CD4-positive, alpha-beta T cell (primary cell): ENCODE measurements at places on chromosomes 2 and 18.

- peaks cover 27% of the 10 kb centered on the region for H3K4me1 ChIP-seq
- H3K4me3 ChIP-seq = peak overlapping the region; percentile 83
Observed at GRCh38 chr2:174485788-174486562, 854 bp downstream of the GPR155 start.

GRCh38 chr2:64751286-64752260, 97.9 kb upstream of the SERTAD2 start:
- no peaks in the 10 kb centered on the region for H3K27me3 ChIP-seq
- no peak for DNase-seq
- H3K27ac ChIP-seq = peak overlapping the region; percentile 91
- peaks cover 16% of the 10 kb centered on the region for H3K4me1 ChIP-seq
- H3K4me3 ChIP-seq = peak overlapping the region; percentile 96
- no peaks in the 10 kb centered on the region for H3K36me3 ChIP-seq

DNA sequence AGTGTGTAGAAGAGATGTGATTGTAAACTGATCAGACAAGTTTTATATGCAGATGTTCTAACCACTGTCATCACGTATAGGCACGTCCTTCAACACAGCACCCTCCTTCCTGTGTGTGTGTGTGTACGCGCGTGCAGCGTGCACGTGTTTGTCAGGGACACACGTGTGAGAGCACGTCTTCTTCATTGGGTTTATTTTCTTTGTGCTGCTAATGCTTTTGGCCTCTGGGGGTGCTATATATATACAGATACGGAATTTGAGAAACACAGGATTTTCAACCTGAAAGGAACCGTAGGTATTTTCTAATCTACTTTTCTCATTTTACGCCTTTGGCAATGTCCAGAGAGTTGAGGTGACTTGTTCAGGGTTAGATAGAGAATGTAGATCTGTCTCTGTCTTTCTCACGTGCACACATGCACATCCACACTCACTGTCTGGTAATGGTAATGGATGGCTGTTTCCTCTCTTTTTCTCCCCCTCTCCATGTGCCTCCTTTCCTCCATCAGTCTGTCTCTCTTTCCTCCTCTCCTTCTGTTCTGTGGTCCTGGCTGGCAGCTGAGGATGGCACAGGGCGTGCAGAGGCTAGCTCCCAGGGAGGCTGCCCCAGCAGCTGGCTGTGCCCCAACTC, 13.4 kb upstream of the CELF4 start:
- no peaks in the 10 kb centered on the region for H3K36me3 ChIP-seq
- H3K4me1 ChIP-seq = no peaks in the 10 kb centered on the region
- no peak for DNase-seq
- no peak overlapping the region for H3K4me3 ChIP-seq
- H3K27ac ChIP-seq = no peak overlapping the region
- H3K27me3 ChIP-seq = no peaks in the 10 kb centered on the region

DNA sequence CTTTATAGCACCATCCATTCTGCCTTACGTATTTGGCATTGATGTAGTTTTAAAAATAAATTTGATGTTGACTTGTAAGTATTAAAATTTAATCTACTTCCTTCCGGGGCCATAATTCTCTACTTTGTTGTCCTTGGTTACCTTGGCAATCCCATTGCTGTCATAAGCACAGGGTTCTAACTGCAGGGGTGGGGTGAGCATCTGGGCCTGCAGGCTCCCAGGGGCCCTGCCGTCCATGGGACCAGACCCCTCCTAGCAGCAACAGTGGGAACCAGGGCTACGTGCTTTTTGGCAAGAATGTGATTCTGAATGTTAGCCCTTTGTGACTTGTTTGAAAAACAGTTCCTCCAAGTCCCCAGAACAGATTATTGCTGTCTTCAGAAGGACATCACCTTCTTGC, 4.9 kb downstream of the ASAP2 start:
- peaks cover 15% of the 10 kb centered on the region for H3K27me3 ChIP-seq
- no peak overlapping the region for H3K27ac ChIP-seq

- no peak overlapping the region for H3K4me3 ChIP-seq
- peaks cover 85% of the 10 kb centered on the region for H3K36me3 ChIP-seq
Observed at GRCh38 chr2:113198790-113199612, 25.2 kb downstream of the PSD4 start.

DNA sequence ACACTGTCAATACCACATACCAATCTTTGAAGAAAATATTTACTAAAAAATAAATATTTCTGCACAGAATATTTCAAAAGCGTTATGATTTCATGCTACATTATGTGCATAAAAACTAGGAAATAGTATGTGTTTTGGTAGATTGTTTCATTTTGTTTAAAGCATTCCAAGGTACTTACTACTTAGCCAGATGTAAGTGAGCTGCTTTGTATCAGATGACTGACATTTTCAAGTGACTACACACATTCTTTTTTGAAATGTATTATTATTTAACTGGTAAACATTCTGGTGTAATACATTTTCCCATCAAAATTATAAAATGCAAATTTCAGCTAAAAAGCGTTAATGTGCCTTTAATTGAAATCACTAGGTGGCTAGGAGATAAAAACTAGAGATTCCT, 21.5 kb downstream of the GCA start:
- no peak overlapping the region for H3K4me3 ChIP-seq
- H3K27me3 ChIP-seq = no peaks in the 10 kb centered on the region
- no peak overlapping the region for H3K27ac ChIP-seq
- no peaks in the 10 kb centered on the region for H3K36me3 ChIP-seq

GRCh38 chr2:99238599-99238998, 16.9 kb downstream of the LYG2 start:
- H3K36me3 ChIP-seq = no peaks in the 10 kb centered on the region
- no peaks in the 10 kb centered on the region for H3K4me1 ChIP-seq
- H3K27ac ChIP-seq = no peak overlapping the region
- H3K27me3 ChIP-seq = no peaks in the 10 kb centered on the region
- no peak overlapping the region for H3K4me3 ChIP-seq

DNA sequence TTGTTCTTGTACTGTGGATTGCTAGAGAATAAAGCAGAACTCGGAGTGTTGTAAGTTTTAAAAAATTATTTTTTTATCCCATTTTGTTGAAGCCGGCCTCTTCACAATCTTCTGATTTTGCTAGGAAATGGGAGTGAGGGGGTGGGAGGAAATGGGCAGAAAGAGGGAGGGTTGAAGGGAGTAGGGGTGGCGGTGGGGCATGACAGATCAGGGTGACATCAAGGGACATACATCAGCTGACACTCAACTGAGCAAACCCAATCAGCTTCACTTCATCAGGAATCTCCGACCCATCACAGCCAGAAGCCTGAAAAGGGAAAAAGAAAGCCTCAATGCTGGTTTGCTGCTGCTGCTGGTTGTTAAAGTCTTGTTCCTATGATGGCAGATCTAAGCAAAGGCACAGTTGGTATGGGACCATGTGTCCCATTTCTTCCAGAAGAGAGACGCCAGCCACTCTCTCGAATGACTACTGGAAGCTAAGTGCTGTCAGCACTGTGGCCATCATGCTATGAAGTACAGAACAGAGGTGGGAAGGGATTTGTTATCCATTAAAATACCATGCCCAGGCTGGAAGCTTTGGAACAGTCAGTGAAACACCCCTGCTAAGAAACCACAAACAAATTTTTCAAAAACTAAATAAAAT, 292.0 kb downstream of the STK39 start:
- H3K4me1 ChIP-seq = no peaks in the 10 kb centered on the region
- H3K27me3 ChIP-seq = no peaks in the 10 kb centered on the region
- DNase-seq = no peak
- H3K36me3 ChIP-seq = peaks cover 5% of the 10 kb centered on the region

GRCh38 chr2:137387044-137387443, 577.2 kb upstream of the HNMT start:
- H3K27ac ChIP-seq = no peak overlapping the region
- H3K4me3 ChIP-seq = no peak overlapping the region
- no peaks in the 10 kb centered on the region for H3K4me1 ChIP-seq
- H3K27me3 ChIP-seq = no peaks in the 10 kb centered on the region
- DNase-seq = no peak

- no peaks in the 10 kb centered on the region for H3K27me3 ChIP-seq
- no peak overlapping the region for H3K27ac ChIP-seq
- H3K4me3 ChIP-seq = no peak overlapping the region
Observed at GRCh38 chr2:164903951-164904350, 51.4 kb downstream of the SLC38A11 start.

DNA sequence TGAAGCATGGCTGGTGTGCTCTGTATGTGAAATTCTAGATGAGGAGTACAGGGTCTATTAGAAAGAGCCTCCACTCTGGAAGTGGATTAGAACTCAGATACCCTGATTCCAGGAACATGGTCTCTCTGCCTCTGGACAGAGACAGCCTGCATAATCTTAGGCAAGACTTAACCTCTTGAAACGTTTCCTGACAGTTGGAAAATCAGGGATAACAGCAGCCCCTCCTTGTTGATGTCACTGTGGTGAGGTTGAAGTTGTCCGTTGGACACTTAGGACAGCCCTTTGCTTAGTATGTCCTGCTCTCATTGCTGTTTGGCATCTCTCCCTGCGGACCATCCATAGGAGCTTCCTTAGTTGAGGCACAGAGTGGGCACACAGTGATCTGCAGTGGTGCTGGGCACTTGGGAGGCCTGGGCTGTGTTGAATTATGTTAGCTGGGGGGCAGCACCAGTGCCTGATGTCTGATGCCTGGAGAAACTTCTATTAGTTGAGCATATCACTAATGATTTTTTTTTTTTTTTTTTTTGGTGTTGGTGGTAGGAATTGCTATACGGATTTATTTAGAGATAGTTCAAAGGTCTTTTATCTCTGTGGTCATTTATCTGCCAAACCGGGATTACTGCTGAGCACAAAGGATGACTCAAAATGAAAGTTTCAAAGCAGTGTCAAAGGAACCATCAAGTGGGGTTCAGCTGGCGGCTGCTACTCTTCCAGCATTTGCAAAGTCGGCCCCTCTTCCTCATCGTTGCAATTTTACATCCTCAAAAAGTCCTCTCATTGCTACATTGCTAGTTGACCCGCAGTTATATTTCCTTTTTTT, 28.8 kb downstream of the SETBP1 start:
- H3K4me1 ChIP-seq = no peaks in the 10 kb centered on the region
- no peaks in the 10 kb centered on the region for H3K36me3 ChIP-seq
- no peak overlapping the region for H3K27ac ChIP-seq
- no peak overlapping the region for H3K4me3 ChIP-seq
- no peaks in the 10 kb centered on the region for H3K27me3 ChIP-seq

- H3K4me1 ChIP-seq = peaks cover 67% of the 10 kb centered on the region
- H3K4me3 ChIP-seq = peak overlapping the region; percentile 58
- DNase-seq = peak; percentile 84
- H3K27ac ChIP-seq = no peak overlapping the region
Observed at GRCh38 chr2:74002505-74003421, 18.1 kb downstream of the TET3 start.

DNA sequence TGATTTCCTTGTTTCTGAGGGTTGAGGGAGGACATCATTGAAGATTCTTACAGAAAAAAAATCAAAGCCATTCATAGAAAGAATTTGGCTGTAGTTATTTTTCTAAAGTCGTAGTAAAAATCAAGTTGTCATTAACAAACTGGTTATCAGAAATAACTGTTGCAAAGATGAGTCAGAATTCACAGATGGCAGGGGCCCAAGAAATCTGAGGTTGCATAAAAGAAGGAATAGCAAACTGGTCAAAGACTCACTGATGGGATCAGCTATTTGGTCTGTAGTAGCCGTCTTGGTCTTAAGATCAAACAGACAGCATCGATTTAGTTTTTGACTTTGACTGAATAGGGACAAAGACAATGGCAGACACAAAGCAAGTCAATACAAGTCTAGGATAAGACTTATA, 334.3 kb downstream of the FIGN start:
- H3K36me3 ChIP-seq = no peaks in the 10 kb centered on the region
- no peak overlapping the region for H3K4me3 ChIP-seq
- no peak for DNase-seq
- H3K27ac ChIP-seq = no peak overlapping the region
- H3K4me1 ChIP-seq = no peaks in the 10 kb centered on the region
- no peaks in the 10 kb centered on the region for H3K27me3 ChIP-seq

DNA sequence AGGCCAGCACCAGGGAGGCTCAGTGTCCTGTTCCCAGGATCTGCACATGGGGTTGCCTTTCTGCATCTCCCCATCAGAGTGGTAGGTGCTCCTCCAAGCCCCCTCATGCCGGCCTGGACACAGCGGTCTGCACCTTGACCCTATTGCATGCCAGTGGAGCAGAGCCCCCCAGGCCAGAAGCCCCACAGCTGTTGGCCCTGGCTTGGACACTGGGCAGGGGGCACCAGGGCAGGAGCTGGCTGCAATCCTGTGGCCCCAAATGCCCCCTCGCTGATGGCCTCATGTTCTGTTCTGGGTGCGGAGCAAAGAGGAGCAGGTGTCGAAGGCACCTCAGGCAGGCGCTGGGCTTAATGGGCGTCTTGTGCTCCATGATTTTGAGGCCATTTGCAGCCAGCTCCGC, 62.7 kb downstream of the CCDC74A start:
- H3K4me1 ChIP-seq = no peaks in the 10 kb centered on the region
- H3K27me3 ChIP-seq = no peaks in the 10 kb centered on the region
- no peak overlapping the region for H3K27ac ChIP-seq
- H3K36me3 ChIP-seq = no peaks in the 10 kb centered on the region

DNA sequence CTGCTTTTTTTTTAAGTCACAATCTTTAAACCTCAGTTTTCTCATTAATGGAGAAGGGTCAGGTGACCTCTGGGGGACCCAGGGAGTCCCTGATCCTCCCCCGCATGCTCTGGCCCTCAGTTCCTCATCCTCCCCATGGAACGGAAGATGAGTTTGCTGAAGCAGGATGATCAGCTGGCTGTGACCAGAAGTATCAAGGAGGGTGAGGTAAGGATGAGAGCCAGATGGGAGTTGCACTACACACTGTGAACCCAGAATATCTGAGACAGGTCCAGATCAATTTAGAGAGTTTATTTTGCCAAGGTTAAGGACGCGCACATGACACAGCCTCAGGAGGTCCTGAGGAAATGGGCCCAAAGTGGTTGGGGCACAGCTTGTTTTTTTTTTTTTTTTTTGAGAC, 3.8 kb downstream of the CATIP start:
- H3K4me1 ChIP-seq = peaks cover 8% of the 10 kb centered on the region
- no peaks in the 10 kb centered on the region for H3K27me3 ChIP-seq
- H3K27ac ChIP-seq = no peak overlapping the region
- H3K36me3 ChIP-seq = no peaks in the 10 kb centered on the region
- no peak overlapping the region for H3K4me3 ChIP-seq

DNA sequence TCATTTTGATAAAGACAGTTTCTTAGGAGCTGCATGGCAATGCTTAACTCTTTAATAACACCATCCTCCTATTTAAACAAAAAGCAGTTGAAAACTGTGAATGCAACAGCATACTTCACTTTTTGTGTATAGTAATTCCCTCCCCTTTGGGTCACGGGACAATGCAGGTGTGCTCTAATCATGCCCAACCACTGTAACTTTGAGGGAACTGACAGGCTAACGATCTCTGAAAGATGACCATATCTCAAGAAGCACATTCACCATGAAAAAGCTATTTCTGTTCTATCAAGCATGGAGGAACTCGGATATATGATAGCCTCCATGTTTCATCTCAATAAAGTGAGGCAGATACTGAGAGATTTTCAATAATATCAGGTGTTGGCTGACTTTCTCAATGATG, 81.1 kb upstream of the CD226 start:
- DNase-seq = no peak
- H3K4me1 ChIP-seq = no peaks in the 10 kb centered on the region
- no peaks in the 10 kb centered on the region for H3K27me3 ChIP-seq
- H3K4me3 ChIP-seq = no peak overlapping the region
- peaks cover 15% of the 10 kb centered on the region for H3K36me3 ChIP-seq

DNA sequence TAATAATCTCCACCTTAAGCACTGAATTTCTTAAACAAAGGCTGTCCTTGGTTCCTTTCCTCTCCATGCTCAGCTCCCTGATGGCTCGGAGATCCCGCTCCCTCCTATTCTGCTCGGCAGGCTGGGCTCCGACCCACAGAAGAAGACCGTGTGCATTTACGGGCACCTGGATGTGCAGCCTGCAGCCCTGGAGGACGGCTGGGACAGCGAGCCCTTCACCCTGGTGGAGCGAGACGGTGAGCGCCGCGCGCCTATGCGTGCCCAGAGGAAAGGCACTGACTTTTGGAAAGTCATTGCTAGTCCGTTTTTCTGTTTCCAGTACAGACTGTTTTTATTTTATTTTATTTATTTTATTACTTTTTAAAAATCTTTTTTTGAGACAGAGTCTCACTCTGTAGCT, 9.6 kb downstream of the CNDP2 start:
- no peak overlapping the region for H3K4me3 ChIP-seq
- H3K27ac ChIP-seq = no peak overlapping the region
- peaks cover 6% of the 10 kb centered on the region for H3K4me1 ChIP-seq
